CD4-positive, alpha-beta T cell treated with Interleukin-15 for 1 hour (primary cell): ENCODE measurements at places on chromosomes 1 and 21.

DNA sequence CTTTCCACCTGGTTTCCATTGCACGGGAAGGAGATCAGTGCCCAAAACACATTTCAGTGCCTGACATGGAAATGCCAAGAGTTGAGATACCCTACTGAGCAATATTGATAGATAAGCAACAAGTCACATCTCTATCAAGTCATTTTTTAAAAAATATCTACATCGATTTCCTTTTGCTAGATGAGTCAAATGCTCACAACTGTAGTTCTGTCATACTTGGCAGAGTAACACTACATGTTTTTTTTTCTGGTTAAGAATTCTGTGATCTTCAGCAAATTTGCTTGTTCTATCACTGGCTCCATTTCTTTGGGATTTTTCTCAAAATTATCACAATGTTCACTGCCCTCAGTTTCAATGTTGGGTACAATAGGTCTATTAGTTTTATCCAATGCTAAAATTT lies 145.4 kb downstream of the ZC3H11B start:
- no peak for DNase-seq

GRCh38 chr1:7469255-7469938 lies 301.7 kb upstream of the VAMP3 start:
- DNase-seq, result no peak

DNA sequence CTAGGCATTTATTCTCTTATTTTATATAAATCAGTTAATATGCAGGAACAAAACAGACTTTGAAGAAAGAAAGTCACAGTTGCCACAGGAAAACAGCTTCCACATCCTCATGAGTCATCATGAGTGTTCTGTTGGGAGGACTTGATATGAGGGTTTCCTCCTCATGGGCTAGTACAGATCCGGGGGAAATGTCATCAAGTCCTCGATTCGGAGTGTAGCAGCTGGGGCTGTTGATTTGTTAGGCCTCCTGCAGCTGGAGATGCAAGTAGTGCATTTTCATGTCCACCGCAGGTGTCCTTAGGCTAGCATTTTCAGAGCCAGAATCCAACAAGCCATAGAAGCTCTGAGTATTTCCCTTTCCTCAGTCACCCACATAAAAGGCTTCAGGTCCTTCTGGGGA lies 36.7 kb downstream of the ADAM30 start:
- no peak for DNase-seq

- no peak for DNase-seq
Observed at GRCh38 chr1:108045460-108045859, 80.5 kb upstream of the VAV3 start.

DNA sequence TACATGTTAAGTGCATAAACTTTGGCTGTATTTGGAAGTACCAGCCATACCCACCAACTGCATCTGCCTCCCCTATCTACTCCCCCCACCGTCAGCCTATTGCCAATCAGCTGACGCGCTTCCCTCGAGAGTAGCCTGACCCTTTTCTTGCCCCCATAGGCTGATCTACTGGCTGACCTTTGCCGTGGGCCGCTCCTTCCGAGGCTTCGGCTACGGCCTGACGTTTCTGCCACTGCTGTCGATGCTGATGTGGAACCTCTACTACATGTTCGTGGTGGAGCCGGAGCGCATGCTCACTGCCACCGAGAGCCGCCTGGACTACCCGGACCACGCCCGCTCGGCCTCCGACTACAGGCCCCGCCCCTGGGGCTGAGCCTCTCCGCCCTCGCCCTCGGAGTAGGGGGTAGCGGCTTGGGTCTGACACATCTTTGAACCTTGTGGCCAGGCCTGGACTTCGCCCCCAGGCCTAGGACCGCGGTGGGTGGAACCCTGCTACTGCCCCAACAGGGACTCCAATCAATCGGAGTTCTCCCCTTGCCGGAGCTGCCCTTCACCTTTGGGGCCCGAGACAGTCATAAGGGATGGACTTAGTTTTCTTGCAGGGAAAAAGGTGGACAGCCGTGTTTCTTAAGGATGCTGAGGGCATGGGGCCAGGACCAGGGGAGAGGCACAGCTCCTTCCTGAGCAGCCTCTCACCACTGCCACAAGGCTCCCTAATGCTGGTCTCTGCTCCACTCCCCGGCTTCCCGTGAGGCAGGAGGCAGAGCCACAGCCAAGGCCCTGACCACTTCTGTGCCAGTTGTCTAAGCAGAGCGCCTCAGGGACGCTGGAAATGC lies 4.0 kb downstream of the GLMP start:
- DNase-seq, result peak; percentile 72

DNA sequence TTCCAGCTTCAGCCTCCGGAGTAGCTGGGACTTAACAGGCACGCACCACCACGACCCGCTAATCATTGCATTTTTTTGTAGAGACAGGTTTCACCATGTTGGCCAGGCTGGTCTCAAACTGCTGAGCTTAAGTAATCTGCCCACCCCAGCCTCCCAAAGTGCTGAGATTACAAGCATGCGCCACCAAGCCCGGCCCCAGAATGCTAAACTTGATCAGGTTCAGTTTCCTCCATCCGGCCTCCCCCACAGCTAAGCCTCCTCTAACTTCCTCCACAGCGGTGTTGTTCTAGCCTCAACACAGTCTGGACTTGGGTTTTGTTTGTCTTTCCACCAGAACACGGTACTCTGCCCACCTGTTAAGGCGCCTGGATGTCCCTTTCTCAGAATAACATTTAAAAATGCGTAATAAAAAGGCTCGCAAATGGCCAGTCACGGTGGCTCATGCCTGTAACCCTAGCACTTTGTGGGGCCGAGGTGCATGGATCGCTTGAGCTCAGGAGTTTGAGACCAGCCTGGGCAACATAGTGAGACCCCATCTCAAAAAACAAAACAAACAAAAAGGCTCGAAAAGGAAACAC lies 2.4 kb downstream of the PARP1 start:
- no peak for DNase-seq

GRCh38 chr1:150076066-150076465 lies 8.5 kb downstream of the VPS45 start:
- DNase-seq, result no peak
